ENCODE measurements at places on chromosomes 4 and X.

DNA sequence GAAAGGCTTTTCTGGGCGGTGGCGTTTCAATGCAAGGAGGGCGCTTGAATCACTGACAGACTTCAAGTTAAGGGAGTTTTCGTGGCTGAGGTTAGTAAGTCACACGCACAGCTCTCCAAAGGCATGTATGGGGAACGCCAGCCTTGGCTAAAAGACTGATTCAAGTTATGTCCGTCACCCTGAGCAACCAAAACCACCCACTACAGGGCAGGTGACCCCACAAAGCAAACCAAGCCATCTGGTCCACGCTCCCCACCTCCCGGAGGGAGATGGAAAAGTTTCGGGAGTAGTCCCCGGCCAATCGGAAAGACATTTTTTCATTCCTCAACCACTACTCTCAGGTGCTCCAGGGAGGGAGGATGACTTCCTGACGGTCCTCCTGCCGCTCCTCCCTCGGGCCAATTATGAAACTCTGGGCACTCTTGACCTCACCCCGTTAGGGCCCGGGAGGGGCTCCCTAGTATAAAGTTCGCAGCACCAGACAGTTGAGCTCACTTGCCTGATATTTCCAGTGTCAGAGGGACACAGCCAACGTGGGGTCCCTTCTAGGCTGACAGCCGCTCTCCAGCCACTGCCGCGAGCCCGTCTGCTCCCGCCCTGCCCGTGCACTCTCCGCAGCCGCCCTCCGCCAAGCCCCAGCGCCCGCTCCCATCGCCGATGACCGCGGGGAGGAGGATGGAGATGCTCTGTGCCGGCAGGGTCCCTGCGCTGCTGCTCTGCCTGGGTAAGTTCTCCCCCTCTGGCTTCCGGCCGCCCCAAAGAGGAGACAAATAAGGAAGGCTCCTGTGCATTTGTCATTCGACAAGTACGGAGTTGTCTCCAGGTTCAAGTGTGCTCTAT is at the start of gene EREG:
TSS of gene EREG (plus strand) at position 494 of the 840 bp plus-strand sequence. CDS start at position 658, 164 bp downstream.
- no peak for DNase-seq

DNA sequence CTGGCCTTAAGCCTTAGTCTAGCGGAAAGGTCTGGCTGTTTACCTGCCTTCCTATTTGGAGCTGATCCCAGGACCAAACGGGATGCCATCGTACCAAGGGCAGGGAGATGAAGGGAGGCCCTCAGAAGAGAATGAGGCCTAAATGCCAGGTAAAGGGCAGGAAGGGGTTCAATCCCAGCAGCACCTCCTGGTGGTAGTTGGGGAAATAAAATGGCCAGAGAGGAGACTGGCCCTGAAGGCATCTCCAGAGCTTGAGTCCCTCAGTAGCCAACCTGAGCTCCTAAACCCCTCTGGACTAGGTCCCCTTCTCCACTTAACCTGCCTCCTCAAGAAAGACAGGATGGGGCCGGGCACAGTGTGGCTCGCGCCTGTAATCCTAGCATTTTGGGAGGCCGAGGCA is 53.7 kb downstream of the KDM5C start:
- DNase-seq: no peak

DNA sequence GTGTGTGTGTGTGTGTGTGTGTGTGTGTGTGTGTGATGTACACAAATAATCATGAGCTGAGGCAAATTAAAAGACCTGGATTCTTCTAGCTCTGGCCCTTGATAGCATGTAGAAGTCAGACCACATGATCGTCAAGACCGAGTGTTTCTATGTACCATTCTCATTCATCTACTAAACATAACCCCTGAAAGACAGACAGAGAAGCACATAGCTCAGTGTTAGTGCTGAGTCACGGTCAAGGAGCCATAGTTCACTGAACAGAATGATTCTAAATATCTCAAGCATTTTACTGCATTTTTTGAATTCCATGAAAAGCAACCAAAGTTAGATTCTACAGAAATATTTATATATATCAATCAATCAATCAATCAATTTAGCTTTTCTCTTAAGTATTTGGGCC is 412.3 kb upstream of the CXorf51A start:
- DNase-seq: no peak

- no peak for DNase-seq
Measured at GRCh38 chr4:48360285-48361011, 19.1 kb downstream of the SLAIN2 start.

DNA sequence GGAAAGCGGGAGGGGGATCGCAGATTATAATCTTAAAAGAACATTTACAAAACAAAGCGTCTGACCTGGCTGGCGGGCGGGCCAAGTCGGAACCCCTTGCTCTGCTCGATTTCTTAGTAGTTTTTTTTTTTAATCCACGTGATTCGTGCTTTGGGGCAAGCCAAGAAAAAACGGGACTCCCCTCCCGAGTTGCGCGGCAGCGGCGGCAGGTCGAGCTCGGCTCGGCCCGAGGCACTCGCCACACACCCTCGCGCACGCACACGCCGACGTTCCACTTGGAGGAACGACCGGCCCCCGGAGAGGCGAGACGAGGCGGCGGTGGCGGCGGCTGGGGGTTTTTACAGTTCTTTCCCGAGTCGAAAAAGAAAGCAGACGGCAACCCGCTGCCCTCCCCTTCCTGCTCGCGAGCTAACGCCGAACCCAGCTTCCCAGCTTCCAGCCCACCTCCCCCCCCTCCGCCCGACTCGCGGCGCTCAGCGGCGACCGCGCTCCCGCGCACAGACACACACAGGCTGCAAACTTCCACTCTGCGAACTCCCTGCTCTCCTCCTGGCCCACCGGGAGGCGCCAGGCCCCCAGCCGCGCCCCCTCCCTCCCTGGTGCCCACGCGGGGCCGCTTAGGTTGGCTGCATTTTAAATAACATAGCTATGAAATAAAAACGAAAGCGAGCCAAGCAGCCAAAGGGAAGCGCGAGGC is 1.2 kb downstream of the BCOR start:
- DNase-seq: no peak

- no peak for DNase-seq
Measured at GRCh38 chr4:81421346-81422218, 50.1 kb downstream of the RASGEF1B start.
